ENCODE measurements at places on chromosomes 6 and 20. TPM values are rescaled to one million over a fixed set of nuclear protein-coding genes. Genes with fewer than 3 reads are reported as not detected.

GRCh38 chr20:6228302-6228843, 105.5 kb upstream of the FERMT1 start:
- no peak for DNase-seq
- no peaks in the 10 kb centered on the region for H3K36me3 ChIP-seq
- no peak overlapping the region for H3K4me3 ChIP-seq
- no peak overlapping the region for H3K27ac ChIP-seq
- H3K27me3 ChIP-seq, result no peaks in the 10 kb centered on the region

- no peak for DNase-seq
- no peak overlapping the region for H3K27ac ChIP-seq
Observed at GRCh38 chr20:34547844-34548613, 10.5 kb upstream of the MAP1LC3A start.

TBPL1 gene
- total RNA-seq, result 35.2 TPM

GRCh38 chr6:7542874-7543624, 1.6 kb downstream of the DSP start:
- DNase-seq, result no peak
- H3K27ac ChIP-seq, result no peak overlapping the region
- peaks cover 15% of the 10 kb centered on the region for H3K4me1 ChIP-seq
- peak overlapping the region; percentile 74 for H3K4me3 ChIP-seq
- H3K36me3 ChIP-seq, result no peaks in the 10 kb centered on the region
- peaks cover 61% of the 10 kb centered on the region for H3K27me3 ChIP-seq

GRCh38 chr6:142878407-142878806, 66.6 kb downstream of the HIVEP2 start:
- peaks cover 56% of the 10 kb centered on the region for H3K36me3 ChIP-seq
- H3K27ac ChIP-seq, result no peak overlapping the region

DNA sequence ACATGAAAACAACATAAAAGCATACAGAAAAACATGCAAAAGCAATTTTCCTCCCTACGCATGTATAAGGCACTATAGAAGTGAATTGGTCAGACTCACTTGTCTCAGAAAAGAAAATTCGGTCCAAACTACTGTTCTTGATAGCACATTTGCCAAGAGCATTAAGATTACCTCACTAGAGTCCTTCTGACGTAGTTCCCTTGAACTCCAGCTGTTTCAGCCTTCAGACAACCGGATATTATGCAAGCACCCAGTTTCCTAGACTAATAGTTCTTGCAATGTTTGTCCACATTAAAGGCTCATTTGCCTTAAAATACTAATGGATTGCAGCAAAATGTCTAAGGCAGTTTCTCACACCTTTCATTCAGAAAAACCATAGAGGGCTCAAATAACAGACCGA, 2.5 kb upstream of the CASS4 start:
- peaks cover 78% of the 10 kb centered on the region for H3K36me3 ChIP-seq
- H3K4me3 ChIP-seq, result no peak overlapping the region

TSBP1 gene
- total RNA-seq, result not detected

- no peak overlapping the region for H3K4me3 ChIP-seq
- peaks cover 4% of the 10 kb centered on the region for H3K27me3 ChIP-seq
- no peak for DNase-seq
- no peak overlapping the region for H3K27ac ChIP-seq
- no peaks in the 10 kb centered on the region for H3K36me3 ChIP-seq
- H3K4me1 ChIP-seq, result no peaks in the 10 kb centered on the region
Observed at GRCh38 chr20:48006036-48006833, 221.0 kb upstream of the SULF2 start.

RRBP1 gene
- total RNA-seq, result 66.7 TPM

- no peak overlapping the region for H3K27ac ChIP-seq
- DNase-seq, result no peak
- H3K4me3 ChIP-seq, result no peak overlapping the region
- no peaks in the 10 kb centered on the region for H3K27me3 ChIP-seq
Observed at GRCh38 chr6:133187657-133188453, 53.3 kb upstream of the EYA4 start.

OARD1 gene
- total RNA-seq, result 31.9 TPM

DNA sequence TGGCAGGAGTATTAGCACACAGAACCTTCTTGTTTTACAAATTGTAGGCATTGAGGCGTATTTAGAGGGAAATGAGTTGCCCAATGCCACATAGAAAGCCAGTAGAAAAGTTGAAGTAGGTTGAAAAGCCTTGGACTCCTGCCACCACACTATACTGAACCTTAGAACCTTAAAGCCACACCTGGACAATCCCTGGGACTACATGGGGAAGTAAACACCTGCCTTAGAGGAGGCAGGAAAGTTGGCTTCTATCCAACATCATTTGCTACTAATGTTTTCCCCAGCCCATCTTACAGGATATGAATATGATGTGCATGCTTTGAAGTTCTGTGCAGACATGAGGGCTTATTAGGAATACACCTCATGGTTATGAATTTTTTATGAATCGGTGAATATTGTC, 5.3 kb upstream of the EPPIN start:
- no peaks in the 10 kb centered on the region for H3K36me3 ChIP-seq
- H3K27ac ChIP-seq, result no peak overlapping the region
- peaks cover 14% of the 10 kb centered on the region for H3K27me3 ChIP-seq

GRCh38 chr6:120965814-120966213, 368.5 kb downstream of the TBC1D32 start:
- no peaks in the 10 kb centered on the region for H3K27me3 ChIP-seq
- DNase-seq, result no peak
- H3K36me3 ChIP-seq, result no peaks in the 10 kb centered on the region
- no peak overlapping the region for H3K27ac ChIP-seq
- no peaks in the 10 kb centered on the region for H3K4me1 ChIP-seq

CTCFL gene
- total RNA-seq, result not detected

BHLHE23 gene
- not detected for total RNA-seq

EEF1A2 gene
- total RNA-seq, result not detected

GRCh38 chr6:29847871-29848630, 20.4 kb downstream of the HLA-G start:
- peaks cover 58% of the 10 kb centered on the region for H3K27me3 ChIP-seq
- DNase-seq, result peak; percentile 87
- H3K36me3 ChIP-seq, result no peaks in the 10 kb centered on the region
- no peak overlapping the region for H3K4me3 ChIP-seq

GRCh38 chr6:168226061-168226752, 93.4 kb downstream of the DACT2 start:
- no peaks in the 10 kb centered on the region for H3K27me3 ChIP-seq
- no peaks in the 10 kb centered on the region for H3K36me3 ChIP-seq
- H3K4me1 ChIP-seq, result no peaks in the 10 kb centered on the region
- no peak overlapping the region for H3K27ac ChIP-seq
- no peak overlapping the region for H3K4me3 ChIP-seq

DNA sequence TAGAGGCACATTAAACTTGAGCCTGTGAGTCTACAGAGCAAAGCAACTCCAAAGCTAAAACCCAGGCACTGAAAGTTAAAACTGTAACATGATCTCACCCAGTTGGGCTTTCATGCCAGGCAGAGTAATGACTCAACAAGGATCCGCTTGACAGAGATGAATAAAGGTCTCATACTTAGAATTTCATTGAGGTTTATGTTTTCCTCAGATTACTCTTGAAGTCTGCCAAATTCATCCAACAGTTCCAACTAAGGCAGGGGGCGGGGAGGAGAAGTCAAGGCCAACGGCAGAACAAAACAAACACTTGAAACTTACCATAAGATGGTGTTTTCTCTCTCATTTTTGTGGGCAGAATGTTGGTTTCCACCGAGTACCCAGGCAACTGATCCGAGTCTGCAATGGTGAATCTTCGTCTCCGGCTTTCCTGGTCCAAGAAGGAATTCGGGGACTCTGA, 54.0 kb upstream of the IPCEF1 start:
- no peak overlapping the region for H3K4me3 ChIP-seq
- H3K27me3 ChIP-seq, result peaks cover 3% of the 10 kb centered on the region
- H3K27ac ChIP-seq, result no peak overlapping the region
- H3K4me1 ChIP-seq, result no peaks in the 10 kb centered on the region
- no peak for DNase-seq
- no peaks in the 10 kb centered on the region for H3K36me3 ChIP-seq

- no peak overlapping the region for H3K4me3 ChIP-seq
- peak overlapping the region; percentile 44 for H3K27ac ChIP-seq
- DNase-seq, result no peak
- H3K27me3 ChIP-seq, result no peaks in the 10 kb centered on the region
- peaks cover 67% of the 10 kb centered on the region for H3K4me1 ChIP-seq
Observed at GRCh38 chr20:1371830-1372539, 20.9 kb downstream of the FKBP1A start.
